ENCODE measurements at places on chromosomes 11 and 22.

DNA sequence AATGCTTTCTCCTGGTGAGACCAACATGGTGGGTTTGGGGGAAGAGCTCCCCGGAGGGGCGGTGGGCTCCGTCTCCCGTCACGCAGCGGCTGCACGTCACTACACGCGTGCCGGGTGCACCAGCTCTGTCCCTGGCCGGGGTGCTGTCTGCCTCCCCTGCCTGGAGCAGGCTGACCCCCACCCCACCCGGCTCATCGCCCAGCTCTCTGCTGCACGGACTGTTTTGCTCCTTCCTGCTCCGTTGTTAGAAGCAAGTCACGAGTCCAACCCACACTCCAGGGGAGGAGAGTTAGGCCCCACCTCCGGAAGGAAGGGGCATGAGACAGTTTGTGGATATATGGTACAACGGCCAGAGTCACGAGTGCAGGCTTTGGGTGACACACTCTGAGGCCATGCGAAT, 364.9 kb downstream of the BRD1 start:
- no peak for DNase-seq

GRCh38 chr11:36108881-36109589, 165.2 kb downstream of the LDLRAD3 start:
- DNase-seq, result no peak

GRCh38 chr11:104094576-104094975, 58.1 kb downstream of the DDI1 start:
- no peak for DNase-seq

GRCh38 chr11:3958281-3958680, 102.8 kb downstream of the STIM1 start:
- DNase-seq, result peak; percentile 38

DNA sequence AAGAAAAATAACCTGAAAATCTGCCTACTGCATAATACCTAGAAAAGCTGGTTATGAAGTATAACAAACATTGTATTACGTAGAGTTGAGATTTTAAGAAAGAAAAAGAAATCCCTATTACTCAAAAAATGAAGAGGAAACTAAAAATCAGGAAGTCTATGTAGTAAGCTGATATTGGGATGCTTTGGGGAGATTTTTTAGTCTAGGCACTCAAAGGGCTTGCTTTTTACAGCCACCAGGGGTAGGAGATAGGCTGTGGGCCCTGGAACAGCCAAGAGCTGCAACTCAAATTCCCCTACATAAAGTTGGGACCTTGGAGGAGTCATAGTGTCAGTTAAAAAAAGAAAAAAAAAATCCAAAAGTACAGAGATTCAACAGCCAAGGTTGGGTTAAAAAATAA, 90.4 kb downstream of the RELT start:
- no peak for DNase-seq

Data from renal cortical epithelial cell (primary cell).